Anterior cingulate cortex (tissue), 58 donors: ENCODE measurements at places on chromosomes 1 and 21.

GRCh38 chr1:43832255-43832654, 101.3 kb upstream of the ARTN start:
- no peak for DNase-seq

GRCh38 chr1:162016631-162017030, 7.0 kb downstream of the OLFML2B start:
- no peak for DNase-seq

DNA sequence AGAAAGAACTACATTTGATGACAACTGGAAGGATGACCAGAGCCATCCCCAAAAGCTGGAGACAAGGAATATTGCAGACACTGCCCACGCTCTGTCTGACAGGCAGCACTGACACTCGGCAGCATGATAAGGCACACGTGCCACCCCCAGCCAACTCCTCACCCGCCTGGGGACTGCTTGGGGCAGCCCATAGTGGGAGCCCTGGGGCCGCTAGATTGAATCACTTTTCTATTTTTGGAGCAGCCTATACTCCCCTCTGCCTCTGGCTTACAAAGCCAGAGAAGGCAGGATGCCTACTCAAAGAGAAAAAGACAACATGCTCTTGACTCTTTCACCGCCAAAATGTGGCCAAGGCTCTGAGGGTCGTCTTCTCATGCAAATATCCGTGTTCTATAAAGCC, 1.3 kb downstream of the SMG5 start:
- no peak for DNase-seq

DNA sequence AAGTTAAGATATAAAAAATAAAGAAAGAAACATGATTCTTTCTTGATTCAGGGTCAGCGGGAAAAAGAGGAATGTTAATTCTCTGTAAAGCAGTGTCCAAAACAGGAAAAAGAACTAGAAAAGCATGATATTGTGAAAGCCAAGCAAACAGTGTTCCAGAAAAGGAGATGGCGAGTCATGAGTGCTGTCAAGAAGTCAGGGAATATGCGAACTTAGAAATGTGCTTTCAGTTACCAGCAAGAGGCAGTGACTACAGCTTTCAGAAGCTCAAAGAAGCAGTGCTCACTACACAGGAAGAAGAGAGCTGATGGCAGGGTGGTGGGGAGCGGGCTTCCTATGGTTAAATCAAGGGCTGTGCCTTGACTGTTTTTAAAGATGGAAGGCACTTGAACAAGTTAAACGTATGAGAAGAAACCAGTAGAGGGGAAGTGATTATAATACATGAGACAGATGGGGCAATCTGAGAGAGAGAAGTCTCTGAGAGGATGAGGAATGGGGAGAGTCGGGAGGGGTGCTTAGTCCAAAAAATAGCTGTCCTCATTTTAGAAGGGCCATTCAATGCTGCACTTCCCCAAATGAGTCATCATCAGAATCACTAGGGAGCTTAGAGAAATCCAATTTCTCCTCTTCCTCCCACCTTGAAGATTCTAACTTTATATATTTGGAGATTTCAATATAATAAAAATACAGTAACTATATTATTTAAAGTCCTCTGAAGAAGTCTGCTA, 90.4 kb downstream of the KCNK1 start:
- no peak for DNase-seq

- no peak for DNase-seq
Measured at GRCh38 chr1:11944358-11944931, 9.9 kb downstream of the PLOD1 start.

- DNase-seq, result no peak
Measured at GRCh38 chr1:173862769-173863223, 5.0 kb downstream of the GAS5 start.

- DNase-seq, result no peak
Measured at GRCh38 chr1:151175863-151176262, at the start of gene TMOD4. Gene TMOD4, minus strand, starts transcription at chr1:151175981. Its CDS starts 1,106 bp downstream, at chr1:151174875.

- no peak for DNase-seq
Measured at GRCh38 chr1:239354231-239354630, 32.1 kb upstream of the CHRM3 start.

DNA sequence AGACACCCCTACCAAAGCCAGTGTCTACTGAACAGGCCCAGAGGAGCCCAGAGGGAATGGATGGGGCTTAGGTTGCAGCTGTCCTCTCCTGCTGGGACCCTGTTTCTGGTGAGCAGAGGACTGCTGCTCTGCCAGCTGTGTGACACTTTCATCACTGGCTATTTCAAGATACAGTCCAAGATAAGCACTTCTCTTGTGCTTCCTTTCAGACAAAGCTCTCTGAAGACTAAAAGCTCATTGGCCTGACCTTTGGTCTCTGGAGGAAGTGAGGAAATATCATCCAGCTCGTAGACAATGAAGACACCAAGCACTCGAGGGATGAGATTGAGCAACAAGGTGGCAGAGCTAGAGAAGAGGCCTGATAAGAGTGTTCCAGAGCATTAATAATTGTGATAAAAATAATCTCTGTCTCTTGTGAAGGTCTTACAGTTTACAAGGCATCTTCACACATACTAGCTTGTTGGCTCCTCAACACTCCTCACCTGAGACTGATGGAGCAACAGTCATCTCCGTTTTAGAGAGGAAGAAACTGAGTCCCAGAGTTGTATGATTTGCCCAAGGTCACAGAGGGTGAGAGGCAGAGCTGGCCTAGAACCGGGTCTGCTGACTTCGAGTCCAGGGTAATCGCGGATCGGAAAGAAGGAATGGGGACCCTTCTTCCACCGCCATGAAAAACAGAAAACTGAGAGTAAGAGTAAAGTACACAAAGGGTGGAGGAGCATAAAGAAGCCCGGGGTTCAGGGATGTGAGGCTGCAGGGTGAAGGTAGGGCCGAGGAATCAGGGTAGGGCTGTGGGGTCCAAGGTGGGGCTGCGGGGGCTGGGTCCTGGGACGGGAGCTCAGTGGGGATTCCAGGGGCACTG, 666 bp downstream of the PAFAH2 start:
- no peak for DNase-seq

DNA sequence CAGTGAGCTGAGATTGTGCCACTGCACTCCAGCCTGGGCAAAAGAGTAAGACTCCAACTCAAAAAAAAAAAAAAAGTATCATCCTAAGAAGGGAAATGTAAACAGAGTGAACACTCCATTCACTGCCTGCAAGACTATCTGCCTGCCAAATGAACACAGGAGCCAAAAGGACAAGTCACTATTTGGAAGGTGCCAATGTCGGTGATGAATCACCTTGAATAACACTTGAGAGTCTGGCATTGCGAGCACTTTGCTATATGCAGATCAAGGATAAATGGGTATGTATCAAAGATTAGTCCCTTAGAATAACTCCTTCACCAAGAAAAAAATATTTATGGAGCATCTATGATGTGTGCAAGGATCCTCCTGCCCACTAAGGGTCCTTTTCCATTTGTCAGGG, 6.6 kb downstream of the UBR4 start:
- DNase-seq, result no peak

DNA sequence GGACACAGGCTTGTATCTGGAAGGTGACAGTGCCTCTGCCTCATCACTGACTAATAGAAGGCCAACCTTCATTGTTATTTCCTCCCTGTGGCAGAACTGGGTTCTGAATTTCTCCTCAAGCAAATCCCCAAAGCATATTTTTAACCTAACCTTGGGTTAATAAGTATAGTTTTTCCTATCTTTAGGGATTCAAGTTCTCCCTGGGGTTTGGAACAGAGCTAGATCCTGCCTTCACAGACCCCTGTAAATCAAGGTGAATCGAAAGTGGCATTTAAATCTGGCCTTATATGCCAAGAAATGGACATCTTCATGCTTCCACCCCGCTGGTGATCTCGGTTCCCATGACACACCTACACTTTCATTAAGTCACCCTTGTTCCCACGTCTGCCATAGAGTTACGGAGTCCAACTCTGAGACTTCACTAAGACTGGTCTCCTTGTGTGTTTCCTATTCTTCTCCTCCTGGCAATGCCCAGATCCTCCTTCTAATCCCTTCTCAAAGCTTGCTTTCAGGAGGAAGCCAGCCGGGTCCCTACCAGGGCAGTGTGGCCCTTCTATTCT, 4.3 kb upstream of the CHI3L2 start:
- no peak for DNase-seq

- DNase-seq, result no peak
Measured at GRCh38 chr1:92045766-92046495, 16.1 kb downstream of the EPHX4 start.
